ENCODE measurements at places on chromosomes 5 and 9.

DNA sequence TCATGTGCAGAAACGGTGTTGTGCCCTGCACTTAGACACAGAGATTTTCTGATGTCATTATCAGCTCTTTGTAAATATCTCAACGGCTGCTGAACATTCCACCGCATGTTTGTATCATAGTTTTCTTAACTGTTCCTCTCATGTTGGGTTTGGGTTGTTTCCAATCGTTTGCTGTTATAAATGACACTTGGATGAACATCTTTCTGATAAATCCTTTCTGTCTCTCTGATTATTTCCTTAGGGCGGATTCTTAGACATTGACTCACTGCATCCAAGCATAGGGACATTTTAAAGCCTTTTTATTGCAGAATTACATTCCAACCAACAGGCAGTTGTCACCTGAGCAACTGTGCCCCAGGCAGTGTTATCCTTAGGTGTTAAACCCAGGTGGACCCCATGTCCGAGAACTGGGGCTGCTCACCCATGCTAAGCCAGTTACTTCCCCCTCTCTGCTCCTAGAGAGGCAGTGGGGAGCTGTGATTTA is 28.5 kb downstream of the COL5A1 start:
- DNase-seq: no peak

- DNase-seq: no peak
Measured at GRCh38 chr9:68970151-68970550, 43.8 kb downstream of the PRKACG start.

GRCh38 chr5:66213533-66213932 is 69.4 kb downstream of the SREK1 start:
- DNase-seq: no peak

DNA sequence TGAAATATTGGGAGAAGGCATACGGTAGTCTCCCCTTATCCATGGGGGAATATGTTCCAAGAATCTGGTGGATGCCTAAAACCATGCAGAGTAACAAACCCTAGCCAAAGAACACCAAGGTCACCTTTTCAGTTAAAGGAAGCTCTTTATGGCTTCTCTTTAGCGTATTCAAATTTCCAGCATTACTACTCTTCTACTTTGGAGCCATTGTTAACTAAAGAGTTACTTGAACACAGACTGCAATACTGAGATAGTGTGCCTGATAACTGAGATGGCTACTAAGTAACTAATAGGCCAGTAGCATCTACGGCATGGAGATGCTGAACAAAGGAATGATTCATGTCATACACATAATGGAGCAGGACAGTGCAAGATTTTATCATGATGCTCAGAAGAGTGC is 84.5 kb upstream of the SPEF2 start:
- DNase-seq: no peak

DNA sequence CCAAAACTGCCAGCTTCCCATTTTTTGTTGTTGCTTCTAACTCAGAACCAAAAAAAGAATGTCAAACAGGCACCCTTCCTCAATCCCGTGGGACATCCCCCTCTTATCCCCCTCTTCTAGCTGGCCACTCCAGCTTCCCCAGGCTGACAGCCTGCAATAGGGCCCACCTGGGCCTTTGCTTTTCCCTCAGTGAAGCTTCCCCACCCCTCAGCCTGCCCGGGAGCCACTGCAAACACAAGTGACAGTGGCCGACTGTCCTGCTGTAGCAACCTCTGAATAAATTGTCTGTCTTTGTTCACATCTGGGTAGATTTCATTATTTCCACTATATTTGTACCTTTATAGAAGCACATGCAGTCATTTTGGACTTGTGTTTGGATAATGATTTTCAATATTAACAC is 245.3 kb downstream of the GADD45G start:
- DNase-seq: no peak

DNA sequence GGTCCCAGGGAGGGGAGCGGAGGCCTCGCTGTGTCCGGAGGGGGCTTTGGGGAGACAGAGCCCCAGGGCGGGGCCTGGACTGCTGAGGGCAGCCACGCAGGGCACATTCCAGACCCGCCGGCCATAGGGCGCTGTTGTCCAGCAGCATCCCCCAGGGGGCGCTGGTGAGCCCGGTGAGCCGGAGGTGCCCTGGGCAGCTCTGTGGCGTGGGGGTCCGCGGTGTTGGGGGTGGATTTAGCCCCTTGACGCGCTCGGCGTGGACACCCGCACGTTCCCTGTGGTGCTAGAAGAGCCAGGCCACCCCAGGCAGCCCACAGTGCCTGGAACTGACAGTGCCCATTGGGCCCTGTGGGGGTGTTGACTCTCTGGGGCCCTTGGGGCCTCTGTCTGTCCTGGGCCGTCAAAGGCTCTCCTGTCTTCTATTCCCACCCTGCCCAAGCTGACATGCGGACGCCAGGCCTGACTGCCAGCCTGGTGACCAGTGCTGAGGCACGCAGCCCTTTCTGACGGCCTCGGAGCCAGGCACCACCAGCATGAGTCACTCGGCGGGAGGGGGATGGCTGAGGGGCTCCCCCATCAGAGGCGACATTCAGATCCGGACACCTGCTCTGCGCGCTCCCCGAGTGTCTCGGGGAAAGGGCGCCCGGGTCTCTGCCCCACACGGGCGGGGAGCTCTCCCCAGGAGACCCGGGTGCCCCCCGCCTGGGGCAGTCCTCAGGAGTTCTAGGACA is 23.9 kb downstream of the TPPP start:
- DNase-seq: no peak

DNA sequence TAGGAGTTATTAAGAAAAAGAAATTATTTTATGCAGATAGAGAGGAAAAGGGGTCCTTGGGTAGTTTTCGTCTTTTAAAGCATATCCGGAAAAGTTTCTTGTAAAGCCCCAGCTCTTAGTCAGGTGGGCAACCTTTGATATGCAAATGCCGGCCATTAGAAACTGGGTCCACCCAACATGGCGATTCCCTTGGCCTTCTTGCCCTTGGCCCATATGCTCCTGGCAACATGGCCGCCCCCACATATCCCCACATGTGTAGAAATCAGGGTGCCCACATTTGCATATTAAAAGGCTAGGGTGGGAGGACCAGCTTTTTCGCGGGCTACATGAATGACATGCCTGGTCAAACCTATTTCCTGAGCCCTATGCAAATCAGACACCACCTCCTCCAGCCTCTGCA is 73.3 kb downstream of the FREM1 start:
- DNase-seq: no peak

DNA sequence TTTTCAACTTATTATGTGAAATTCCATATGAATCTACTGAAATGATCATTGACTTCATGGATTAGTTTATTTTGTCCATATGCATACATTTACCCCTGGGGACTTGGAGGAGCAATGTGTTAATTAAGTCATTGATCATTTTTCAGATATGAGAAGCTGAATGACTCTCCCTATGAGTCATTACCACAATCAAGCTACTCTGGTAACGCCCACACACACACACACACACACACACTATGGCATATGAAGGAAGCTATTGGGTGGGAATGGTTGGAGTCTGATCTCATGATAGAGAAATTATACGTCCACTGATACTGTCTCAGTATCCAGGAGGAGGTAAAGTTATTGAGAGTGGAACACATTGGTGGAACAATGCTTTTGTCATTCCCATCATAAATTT is 528.9 kb downstream of the AGTPBP1 start:
- DNase-seq: no peak

GRCh38 chr9:130921300-130921988 is 17.6 kb downstream of the FIBCD1 start:
- DNase-seq: no peak

DNA sequence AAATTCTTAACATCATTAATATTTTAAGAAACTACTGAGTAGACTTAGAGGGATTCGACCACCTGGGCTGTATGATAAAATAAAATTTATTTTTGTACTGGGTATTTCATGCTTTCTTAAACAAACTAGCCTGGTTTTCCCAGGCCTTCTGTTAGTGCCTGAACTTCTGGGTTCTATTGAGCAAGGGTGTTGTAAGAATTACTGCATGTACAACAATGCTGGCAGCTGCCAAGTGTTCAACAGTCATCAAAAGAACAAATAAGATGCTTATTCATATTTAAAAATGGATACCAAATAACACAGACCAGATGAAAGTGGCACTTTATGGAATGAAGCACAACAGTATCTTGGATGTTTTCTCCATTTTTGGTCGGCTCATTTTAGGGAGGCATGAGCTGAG is 123.2 kb upstream of the FBXL7 start:
- no peak for DNase-seq

DNA sequence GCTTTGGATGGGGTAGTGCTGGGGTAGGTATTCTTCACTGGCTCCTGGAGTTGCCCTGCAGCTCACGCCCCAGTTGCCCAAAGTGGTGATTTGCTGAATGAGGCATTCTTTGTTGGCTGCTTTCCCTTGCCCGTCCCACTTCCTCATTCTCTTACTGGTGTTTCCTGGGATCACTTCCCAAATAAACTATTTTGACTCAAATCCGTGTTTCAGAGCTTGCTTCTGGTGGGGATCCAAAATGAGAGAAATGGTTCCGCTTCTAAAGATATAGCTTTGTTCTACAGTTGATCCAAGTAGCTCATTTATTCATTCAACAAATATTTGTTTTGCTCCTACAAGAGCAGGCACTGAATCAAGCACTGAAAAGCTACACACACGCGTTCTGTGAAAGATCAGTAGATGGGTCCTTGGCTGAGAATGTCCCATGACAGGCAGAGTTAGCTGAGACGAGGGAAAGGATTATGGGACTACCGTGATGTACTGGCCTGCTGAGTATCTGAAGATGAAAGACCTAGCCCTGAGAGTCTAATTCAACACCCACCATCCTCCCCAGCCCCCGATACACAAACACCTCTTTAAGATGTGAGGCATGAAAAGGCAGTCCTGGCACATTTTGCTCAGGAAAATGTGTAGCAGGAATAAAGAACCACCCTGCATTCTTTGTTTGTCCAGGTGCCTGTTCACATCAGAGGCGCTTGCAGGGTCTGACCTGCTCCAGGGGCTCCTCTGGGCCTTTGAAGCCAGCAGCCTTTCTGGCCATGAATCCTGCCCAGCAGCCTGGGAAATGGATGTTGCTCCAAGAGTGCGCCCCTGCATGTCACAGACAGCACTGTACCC is 143.1 kb upstream of the RANBP3L start:
- no peak for DNase-seq

- no peak for DNase-seq
Measured at GRCh38 chr5:172754596-172755356, 16.2 kb downstream of the DUSP1 start.

GRCh38 chr9:131656356-131657036 is 83.4 kb downstream of the RAPGEF1 start:
- peak; percentile 99 for DNase-seq

GRCh38 chr9:124493794-124494479 is 13.3 kb downstream of the NR5A1 start:
- DNase-seq: no peak

GRCh38 chr9:5879419-5880181 is 11.1 kb upstream of the MLANA start:
- DNase-seq: no peak

DNA sequence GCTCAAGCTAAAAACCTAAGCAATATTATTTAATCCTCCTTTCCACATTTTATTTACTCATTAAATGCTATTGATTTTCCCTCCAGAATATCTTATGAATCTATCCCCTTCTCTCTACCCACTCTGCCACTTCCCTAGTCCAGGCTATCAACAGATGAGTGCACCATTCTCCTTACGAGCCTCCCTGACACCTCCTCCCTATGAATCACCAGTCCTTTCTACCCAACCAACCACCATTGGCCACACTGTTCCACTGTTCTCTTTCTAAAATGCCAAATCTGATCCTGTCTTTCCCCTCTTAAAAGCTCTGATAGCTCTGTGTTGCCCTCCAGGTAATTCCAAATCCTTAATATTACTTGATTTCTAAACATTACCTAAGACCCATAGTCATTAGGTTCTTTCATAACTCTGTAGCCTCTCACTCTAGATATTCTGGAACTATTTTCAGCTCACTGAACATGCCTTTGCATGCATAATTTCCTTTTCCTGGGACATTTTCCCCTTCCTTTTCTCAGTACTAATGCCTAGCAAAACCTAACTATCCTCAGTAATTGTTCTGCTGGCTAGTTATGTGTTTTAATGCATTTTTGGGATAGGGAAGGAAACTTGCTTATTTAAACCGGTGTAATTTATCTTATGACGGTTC is 126.3 kb downstream of the UNC13B start:
- DNase-seq: no peak

DNA sequence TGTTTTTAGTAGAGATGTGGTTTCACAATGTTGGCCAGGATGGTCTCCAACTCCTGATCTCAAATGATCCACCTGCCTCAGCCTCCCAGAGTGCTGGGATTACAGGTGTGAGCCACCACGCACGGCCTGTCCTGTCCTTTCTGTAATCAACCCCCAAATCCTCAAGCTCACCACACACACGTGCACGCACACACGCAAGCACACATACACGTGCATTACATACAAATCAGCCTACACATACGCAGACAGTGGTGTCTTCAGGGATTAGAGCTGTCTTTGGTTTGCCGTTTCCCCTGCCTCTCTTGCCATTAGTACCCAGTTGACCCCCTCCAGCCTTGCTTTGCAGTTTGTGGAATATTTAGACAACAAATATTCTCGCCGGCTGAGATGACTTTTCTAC is 6.5 kb downstream of the GLT6D1 start:
- no peak for DNase-seq

GRCh38 chr9:85292261-85292660 is 449.5 kb downstream of the AGTPBP1 start:
- no peak for DNase-seq

DNA sequence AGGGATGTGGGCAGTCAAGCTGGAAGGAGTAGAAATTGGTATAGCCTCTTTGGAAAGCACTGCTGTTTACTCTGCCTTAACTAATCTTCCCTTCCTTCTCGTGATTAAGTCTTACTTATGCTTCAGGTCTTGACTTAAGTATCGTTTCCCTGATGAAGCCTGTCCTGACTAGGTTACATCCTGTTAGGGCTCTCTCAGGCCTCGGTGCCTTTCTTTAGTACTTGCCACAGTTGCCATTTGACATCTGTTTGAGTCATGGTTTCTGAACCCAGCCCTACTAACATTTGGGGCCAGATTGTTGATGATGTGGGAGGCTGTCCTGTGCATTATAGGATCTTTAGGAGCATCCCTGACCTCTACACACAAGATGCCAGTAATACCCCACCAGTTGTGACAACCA is 94.4 kb downstream of the GAPVD1 start:
- no peak for DNase-seq

DNA sequence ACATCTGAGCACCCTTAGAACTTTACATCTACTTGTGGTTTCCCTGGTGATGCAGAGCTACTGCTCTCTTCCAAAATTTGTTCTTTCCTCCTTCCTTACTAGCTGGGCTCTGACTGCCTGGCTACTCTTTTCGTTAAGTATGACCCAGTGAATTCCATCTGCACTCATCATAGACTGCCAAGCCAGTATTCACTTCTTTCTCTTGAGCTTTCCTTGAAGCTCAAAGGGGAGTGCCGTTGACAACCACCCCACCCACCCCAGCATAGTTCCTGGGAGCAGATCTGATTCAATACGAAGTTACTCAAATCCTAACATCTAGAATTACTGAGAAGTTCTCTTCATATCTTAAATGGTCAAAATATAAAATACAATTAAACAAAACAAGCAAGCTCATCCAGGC is 190.5 kb downstream of the ADAMTS12 start:
- DNase-seq: no peak

Data from GF-D8 (cell line).